H4 (cell line): ENCODE measurements at places on chromosomes 2 and 18. TPM values are rescaled to one million over a fixed set of nuclear protein-coding genes. Genes with fewer than 3 reads are reported as not detected.

- DNase-seq, result no peak
These were observed 5.8 kb downstream of the TET3 start for GRCh38 chr2:73990531-73990930.

GRCh38 chr2:152255918-152256317, 79.1 kb upstream of the FMNL2 start:
- no peak for DNase-seq

DNA sequence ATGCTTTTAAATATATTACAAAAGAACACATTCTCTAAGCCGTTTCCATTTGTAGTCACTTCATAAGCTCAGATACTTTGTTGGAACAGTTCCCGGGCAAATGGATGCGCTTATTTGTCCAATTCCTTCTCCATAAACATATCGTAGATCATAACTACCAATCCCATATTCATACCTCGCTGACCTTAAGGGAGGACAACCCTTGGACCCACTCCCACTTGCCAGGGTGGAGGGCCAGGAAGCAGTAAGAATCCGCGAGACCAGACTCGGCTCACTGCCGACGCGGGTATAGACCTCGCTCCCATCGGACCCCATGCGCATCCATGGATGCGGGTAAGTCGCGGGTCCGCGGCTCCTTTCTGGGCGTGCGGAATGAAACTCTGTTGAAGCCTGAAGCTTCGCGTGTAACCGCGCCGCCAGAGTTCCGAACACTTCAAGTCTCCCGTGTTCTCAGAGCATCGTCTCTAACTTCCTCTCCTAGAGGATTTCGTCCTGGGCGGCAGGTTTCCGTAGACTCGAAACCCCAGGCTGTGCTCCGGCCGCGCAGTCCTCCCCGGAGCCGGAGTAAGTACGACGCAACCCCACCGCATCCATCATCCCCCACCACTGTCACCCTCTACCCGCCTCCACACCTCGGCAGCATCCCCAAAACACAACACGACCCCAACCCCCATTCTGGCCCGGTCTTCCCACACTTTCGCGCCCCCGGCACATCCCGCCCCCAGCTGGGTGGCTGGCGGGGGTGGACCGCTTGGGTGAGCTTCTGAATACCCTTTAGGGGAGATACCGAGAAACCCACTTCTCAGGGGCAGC, 1.1 kb downstream of the DSC3 start:
- DNase-seq, result no peak

DNA sequence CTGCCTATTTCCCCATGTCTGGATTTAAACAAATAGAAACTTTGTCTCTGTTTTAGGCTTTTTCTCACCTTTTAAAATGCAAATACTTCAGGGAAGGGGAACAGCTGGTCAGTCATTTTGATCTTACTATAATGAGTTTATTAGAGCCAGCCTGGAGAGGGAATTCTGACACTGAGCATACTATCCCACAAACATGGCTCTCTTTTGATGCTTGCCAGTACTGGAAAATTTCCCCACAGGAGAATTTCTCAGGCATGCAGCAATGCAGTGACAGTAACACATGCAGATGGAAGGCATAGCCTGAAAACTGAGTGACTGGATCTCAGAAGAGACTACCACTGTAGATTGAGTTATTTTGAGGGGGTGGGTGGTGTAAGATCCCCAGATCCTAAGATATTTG, 974.3 kb upstream of the CELF4 start:
- DNase-seq, result no peak

GRCh38 chr2:224194161-224194560, 155.1 kb upstream of the SERPINE2 start:
- DNase-seq, result no peak

GRCh38 chr2:158772306-158773078, 22.6 kb upstream of the DAPL1 start:
- DNase-seq, result no peak

DNA sequence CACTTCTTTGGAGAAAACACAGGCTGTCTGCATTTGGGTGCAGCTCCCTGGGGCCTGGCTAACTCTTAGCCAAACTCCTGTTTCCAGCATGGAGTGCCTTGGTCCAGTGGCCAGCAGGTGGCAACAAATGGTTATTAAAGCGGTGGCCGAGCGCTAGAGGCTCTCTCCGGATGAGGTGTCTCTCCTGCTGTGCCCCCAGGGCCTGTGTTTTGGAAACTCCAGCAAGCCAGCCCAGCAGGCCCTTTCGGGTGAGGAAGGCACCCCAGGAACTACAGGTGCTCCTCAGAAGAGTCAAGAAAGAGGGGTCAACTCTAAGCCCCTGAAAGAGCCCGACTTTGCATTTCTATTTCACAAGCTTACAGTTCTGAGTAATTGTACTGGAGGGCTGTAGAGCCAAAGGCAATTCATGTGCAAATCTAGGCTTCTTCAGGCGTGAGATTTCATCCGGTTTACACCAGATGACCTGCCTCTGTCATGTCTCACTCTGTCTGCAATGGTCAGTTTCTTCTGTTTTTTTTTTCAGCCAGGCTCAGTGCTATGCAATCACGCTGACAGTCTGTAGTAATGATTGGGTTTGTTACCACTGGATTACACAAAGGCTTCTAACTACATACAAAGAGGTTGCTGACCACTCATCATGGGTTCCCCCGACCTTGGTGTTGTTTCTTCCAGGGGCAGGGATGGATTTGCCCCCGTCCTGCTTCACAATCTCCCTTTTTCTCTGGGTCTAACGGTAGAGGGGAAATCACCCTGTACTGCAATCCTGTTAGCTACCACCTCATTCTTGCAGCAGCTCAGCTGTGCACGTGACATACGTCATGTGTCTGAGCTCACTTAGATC, 7.6 kb upstream of the CHRNA1 start:
- DNase-seq, result peak; percentile 70

The CYP27C1 gene
- total RNA-seq, result 0.08 and 0.75 TPM in 2 replicates

The VIL1 gene
- not detected in 2 replicates for total RNA-seq

The VSNL1 gene
- 0.12 and 2.1 TPM in 2 replicates for total RNA-seq

The ZBTB7C gene
- total RNA-seq, result 1.0 and 1.1 TPM in 2 replicates

The SMYD1 gene
- total RNA-seq, result not detected in 2 replicates

The SP140 gene
- total RNA-seq, result 0.25 TPM in 1 of 2 replicates, not detected in the other

The IL36RN gene
- not detected in 2 replicates for total RNA-seq

The SPP2 gene
- total RNA-seq, result not detected in 2 replicates

The LIMS3 gene
- not detected in 2 replicates for total RNA-seq

The EPHA4 gene
- total RNA-seq, result 103 and 110 TPM in 2 replicates
